ENCODE measurements at places on chromosomes 16 and 17.
A peak's percentile ranks its signal among the peaks of the same experiment; 100 is the strongest.

DNA sequence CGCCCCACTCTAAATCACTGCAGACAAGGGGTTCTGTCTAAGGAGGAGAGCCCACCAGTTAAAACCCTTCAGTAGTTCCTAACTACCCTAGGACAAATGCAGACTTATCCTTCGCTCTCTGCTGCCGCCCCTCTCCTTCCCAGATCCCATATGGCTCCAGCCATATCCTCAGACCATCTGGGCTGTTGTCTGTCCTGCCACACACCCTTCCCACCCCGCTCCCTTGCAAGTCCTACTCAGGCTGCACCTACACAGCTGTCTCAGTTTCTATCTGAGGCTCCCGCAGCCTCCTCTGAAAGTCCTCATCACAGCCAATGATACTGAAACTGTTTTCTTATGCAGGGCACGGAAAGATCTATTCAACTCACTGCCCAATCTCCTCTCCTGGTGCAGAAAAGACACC, 720 bp upstream of the BCKDK start:
- DNase-seq: no peak

DNA sequence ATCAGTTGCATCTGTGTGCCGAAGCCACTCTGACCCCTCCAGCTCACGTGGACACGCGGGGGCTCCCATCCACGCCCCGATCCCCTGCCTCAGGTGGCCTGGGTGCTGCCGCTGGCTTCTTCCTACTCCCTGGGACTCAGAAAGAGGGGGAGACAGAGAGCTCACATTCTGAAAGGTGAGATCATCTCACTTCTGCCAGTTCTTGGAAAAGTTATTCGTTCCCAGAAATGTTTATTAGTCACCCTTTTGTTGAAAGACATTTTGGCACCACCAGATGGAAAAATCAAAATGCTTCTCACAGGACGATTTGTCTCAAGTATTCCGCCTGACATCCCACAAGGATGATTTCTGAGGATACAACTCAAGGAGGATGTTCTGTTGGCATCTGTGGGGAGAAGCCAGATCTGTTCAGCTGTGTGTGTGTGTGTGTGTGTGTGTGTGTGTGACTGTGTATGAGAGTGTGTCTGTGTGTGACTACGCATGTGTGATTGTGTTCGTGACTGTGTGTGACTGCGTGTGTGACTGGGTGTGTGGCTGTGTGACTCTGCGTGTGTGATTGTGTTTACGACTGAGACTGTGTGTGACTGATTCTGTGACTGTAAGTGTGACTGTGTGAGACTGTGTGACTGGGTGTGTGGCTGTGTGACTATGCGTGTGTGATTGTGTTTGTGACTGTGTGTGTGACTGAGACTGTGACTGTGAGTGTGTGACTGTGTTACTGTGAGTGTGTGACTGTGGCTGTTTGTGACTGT, 207.3 kb downstream of the NTN1 start:
- peak; percentile 74 for DNase-seq

DNA sequence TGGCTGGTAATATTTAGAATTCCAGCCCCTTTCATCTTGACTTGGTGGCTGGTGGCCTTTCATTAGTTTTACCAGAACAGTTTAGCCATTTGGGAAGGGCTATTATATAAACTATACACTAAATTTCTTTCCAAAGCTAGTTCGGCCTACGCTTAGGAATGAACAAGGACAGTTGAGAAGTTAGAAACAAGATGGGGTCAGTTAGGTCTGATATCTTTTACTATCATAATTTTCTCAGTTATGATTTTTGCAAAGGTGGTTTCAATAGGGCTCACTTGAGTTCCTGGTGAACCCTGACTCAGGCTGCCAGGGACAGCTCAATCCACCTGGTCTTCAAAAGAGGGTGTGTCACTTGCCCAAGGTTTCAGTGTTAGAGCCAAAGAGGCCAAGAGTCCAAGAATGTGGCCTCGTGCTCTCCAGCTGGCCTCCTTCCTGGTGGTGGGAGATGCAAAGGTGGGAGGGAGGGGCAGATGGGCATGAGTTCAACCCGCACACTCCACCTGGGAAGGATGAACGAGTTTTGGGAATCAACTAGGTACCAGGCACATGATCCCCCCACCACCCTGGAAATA, 4.0 kb upstream of the PHOSPHO1 start:
- DNase-seq: no peak

- DNase-seq: no peak
These were observed 226.8 kb downstream of the CHD9NB start for GRCh38 chr16:52825892-52826291.

DNA sequence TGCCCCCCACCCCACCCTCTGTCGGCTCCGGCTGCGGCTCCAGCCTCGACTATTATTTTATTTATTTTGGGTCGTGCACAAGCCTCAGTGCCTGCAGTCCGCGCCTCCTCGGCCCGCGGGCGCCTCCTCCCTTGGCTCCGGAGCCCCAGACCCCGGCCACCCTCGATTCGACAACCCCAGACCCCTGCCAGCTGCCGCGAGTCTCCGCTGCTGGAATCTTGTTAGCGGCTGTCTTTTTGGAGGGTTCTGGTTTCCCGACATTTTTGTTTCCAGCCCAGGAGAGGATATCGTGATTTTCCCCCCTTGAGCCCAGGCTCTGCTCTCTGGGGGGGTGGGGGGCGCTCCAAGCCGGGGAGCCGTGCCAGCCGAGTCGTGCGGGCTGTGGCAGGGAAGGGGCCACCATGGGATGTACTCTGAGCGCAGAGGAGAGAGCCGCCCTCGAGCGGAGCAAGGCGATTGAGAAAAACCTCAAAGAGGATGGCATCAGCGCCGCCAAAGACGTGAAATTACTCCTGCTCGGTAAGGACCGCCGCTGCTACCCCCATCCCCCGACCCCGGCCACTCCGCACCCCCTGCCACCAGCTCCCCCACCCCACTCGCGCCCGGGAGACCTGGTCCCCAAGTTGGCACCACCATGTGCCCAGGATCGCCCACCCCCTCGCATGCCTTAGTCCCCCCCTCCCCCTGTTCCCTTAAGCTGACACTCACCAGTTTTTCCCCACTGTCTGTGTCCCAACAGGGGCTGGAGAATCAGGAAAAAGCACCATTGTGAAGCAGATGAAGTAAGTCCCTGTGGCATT, 746 bp downstream of the GNAO1 start:
- no peak for DNase-seq

Data from cardiac muscle cell (in vitro differentiated cells and primary cell).